ENCODE measurements at places on chromosomes 7 and 10.
A peak's percentile ranks its signal among the peaks of the same experiment; 100 is the strongest.

DNA sequence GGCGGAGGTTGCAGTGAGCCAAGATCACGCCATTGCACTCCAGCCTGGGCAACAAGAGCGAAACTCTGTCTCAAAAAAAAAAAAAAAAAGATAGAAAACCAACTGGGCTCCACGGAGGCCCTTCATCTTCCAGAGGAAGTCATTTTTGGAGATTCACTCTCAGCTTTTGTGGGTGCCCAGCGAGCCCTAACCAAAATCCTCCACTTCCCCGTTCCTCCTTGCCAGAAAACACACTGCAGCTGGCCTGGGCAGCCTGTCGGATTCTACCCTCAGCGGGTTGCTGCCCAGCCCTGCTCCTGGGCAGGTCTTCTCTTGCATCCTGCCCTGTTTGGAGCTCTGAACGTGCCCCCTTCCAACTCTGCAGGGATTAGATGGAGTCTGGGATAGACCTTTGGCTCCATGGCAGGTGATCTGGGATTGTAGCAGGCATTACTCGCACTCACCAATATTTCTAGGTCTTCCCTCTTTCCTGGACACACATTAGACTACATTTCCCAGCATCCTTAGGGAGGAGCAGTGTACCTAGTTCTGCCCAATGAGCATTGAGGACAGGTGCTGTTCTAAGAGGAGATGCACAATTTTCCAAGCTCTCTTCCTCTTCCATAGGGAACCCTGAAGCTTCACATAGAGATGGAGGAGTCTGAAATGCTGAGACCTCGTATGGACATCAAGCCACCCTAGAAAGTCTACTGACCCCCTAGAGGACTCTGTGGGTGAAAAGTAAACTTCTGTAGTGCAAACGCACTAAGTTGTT, 4.6 kb downstream of the GRID2IP start:
- DNase-seq, result peak; percentile 39

DNA sequence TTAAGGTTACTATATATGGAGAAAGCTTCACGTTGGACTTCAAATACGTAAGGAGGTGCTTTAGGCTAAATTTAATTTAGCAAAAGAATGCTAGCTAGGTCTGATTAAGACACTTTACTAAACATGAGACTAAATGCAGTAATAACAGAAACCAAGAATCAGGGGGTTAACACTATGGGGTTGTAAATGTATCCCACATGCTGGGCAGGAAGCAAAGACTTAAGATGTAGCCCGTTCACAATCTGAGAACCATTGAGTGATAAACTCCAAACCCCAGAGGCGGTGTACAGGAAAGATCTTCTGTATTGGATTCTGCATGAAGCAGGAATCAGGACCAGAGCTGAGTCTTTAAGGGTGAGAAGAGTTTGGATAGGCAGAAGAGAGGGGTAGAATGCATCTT, 60.4 kb downstream of the FZD1 start:
- DNase-seq, result no peak

DNA sequence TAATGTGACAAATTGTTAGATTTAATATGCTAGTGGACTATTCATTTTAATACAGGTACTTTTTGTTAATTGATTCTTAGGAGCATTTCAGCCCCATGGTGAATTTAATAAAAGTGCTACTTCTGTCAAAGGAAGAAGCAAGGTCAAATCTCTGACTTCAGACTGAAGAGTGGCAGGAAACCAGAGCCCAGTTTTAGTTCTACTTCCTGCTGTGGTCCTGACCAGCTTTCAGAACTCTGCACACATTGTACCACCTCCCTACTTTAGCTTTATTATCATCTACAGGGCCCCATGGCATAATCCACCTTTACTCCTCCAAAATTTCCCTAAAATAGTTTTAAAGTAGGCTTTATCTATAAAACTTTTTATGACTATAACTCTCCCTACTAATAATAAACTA, 33.7 kb downstream of the CTTNBP2 start:
- DNase-seq, result no peak

- no peak for DNase-seq
These were observed 31.5 kb upstream of the TUBB8 start for GRCh38 chr10:80477-81105.

DNA sequence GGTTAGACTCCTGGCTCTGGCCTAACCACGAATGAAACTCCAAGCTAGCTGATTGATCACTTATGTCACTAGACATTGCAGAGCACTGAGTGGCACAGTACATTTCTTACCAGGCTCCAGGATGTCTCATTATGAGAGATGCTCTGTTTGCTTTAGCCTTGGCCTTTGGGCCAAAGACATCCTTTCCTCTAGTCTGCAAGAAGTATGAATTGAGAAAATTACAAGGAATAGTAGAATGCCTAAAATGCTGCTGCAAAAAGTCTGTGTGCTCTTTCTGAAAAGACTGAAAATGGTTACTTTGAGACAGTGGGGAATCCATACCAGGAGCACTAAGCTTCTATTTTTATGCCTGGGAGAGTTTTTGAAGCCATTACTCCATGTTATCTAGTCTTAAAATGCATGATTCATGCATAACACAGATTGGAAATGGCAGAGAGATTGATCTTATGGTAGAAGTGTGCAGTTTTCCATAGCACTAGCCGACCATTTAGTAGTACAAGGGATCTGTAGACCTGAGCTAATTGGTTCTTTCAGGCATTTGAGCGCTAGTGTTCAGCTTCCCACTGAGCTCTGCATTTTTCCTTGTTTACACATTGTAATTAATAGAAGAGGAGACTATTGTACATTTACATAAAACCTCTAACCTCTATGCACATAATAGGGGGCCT, 303.8 kb downstream of the PRKG1 start:
- no peak for DNase-seq

DNA sequence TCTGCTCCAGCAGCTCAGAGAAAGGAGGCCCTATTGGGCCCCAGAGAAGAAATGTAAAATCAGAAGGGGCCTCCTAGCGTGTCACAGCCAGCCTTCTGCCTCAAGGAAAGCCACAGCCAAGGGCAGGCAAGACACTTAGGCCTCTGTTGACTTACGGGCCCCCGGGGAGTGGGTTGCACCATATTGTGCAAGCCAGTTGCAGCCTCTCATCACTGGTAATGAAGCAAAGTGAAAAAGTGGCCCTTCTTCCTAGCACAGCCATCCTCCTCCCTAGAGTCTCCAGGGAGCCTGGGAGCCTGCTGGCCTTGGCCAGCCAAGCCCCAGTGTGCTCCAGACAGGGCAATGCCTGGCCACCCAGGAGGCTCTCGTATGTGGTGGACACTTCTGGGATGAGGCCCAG, 56.2 kb upstream of the GDF10 start:
- DNase-seq, result no peak

- DNase-seq, result no peak
These were observed 189.3 kb downstream of the ABCA13 start for GRCh38 chr7:48360574-48360973.

- DNase-seq, result no peak
These were observed 6.5 kb downstream of the DUS4L start for GRCh38 chr7:107570298-107570697.
